T follicular helper cell (primary cell): ENCODE measurements at places on chromosomes 13 and 19.
A peak's percentile ranks its signal among the peaks of the same experiment; 100 is the strongest.

DNA sequence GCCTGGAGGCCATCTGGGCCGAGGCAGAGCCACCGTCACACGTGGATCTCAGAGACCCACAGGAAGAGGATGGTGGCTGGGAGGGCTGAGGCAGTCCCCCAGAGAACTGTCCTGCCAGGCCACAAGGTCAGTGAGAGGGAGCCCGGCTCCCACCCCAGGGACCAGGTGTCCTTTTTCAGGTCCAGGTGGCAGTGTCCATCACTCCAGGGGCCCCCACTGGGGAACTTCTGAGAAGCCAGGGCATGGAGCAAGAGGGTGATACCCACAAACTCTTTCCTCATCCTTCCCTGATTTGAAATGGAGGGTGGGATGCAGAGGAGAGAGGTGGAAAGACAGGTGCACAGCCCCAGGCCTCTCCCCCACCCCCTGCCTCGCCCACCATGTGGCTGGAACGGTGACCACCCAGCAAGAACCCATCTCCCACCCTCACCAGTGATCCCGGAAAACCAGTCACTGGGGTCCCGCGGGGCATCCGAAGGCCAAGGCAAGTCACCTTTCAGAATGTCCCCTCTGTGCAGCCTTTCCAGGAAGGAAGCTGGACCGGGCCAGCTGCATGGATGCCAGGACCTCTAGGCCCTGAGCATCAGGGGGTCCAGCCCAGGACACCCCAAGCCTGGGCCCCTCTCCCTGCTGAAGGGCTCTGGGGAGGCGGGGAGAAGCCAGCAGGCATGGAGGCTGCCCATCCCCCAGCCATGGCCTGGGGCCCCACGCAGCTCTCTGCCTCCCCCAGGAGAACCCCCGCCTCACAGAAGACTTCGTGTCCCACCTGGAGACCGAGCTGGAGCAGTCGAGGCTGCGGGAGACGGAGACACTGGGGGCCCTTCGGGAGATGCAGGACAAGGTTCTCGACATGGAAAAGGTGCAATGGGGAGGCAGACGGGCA, 14.1 kb downstream of the PRR36 start:
- no peak for DNase-seq

DNA sequence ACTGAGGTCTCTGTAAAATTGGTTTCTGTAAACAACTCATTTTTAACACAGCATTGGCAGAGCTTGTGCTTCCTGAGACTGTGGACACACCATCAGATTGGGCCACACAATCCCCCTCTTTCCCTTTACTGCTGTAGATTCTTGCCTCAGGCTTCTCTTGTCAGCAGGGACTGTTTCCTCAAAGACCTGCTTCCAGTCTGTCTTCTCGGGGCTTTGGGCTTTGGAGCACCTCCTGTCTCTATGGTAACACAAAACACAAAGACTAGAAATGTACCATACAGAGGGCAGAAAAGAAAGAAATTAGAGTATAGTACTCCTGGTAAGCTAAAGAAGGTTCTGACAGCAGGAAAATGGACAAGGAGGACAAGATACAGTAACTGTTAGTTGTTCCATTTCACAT, 484.5 kb downstream of the DIAPH3 start:
- DNase-seq = no peak

GRCh38 chr13:108915634-108916512, 286.5 kb downstream of the MYO16 start:
- peak; percentile 49 for DNase-seq

GRCh38 chr13:101624210-101624922, 171.9 kb downstream of the ITGBL1 start:
- no peak for DNase-seq

GRCh38 chr13:97562962-97563361, 129.0 kb downstream of the RAP2A start:
- no peak for DNase-seq

- no peak for DNase-seq
These were observed 6.4 kb downstream of the ZNF350 start for GRCh38 chr19:51980116-51980736.

DNA sequence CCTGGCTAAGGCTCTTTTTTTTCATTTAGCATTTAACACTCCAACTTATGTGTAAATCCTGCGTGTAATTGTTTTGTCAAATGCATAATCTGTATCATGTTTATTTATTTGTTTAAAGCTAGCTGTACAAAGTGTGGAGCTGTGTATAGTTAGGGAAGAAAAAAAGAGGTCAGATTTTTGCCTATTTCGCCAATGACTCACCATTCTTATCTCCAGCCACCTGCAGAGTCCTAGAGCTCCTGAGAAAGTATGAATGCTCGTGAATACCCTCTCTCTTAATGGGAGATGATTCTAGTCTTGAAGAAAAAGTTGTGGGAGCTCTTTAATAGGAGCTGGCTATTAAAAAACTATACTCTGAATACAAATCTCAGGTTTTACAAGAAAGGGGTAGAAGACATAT, 778.8 kb upstream of the SLITRK5 start:
- no peak for DNase-seq

DNA sequence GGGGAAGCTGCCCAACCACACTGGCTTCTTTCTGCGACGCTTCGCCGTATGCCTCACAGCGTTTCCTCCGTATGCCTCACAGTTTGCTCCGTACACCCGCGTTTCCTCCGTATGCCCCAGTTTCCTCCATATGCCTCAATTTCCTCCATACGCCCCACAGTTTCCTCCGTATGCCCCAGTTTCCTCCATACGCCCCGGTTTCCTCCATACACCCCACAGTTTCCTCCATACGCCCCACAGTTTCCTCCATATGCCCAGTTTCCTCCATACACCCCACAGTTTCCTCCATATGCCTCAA, 22.6 kb downstream of the GAS6 start:
- no peak for DNase-seq

GRCh38 chr13:63851526-63851925, 2435.9 kb upstream of the PCDH20 start:
- DNase-seq = no peak

DNA sequence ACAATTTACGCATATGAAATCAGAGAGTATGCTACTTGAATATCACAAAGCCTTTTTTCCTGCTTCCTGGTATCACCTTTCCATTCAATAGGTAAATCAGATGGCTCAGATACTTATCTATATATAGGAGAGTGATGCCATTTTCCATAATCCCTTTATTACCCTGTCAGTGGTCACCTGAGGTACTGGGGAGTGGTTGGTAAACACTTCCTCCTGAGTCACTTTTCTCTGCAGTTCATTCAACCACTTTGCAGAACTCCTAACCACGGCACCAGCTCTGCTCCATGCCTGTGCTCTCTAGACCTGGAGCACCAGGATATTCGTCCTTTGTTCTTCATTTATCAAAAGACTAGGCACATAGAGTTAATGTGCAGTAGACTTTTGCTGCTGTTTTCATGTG, 748.5 kb upstream of the KLHL1 start:
- DNase-seq = no peak

DNA sequence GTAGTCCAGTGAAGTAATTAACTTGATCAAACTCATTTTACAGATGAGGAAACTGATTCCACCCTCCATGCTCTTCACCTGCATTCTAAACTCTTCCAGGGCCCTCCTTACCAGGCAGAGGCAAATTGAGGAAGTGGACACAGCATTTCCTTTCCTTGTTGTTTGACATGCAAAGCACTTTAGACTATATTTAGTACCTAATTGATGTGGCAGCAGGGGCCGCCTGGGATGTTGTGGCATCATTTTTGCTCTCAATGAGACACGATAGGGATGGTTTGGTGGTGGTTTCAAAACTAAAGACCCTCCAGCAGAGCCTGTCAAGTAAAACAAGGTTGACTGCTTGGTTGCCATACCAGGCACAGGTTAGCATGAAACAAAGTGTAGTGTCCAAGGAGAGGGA, 7.9 kb downstream of the SIPA1L3 start:
- DNase-seq = no peak

DNA sequence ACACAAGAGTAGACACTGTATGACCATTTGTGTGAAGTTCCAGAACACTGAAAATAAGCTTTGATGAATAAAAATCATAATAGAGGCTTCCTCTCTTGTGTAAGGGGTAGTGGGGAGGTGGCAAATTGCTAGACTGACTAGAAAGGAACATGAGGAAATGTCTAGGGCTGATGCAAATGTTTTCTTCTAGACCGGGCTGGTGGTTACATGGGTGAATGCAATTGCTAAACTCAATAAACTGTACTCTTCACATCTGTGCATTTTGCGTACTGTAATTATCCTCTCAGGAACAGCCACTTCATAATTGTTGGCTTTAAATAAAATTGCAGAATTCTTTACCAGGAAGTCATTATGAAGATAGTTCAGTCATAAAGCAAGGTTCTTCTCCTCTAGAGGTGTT, 5.2 kb upstream of the KBTBD7 start:
- DNase-seq = no peak

GRCh38 chr19:2044709-2045500, 6.1 kb downstream of the MKNK2 start:
- no peak for DNase-seq

DNA sequence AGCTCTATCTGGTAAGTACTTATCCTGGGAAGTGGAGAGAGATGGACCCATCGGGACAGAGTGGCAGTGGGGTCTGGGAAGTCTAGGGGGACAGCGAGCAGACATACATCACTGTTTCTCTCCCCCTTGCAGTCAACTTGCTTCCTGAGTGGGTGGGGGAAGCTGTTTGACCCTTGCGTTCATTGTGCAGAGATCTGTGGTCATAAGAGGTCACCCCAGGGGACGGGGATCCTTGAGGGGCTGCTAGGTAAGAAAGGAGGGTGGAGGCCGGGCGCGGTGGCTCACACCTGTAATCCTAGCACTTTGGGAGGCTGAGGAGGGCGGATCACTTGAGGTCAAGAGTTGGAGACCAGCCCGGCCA, 474 bp downstream of the ARHGEF18 start:
- DNase-seq = no peak

DNA sequence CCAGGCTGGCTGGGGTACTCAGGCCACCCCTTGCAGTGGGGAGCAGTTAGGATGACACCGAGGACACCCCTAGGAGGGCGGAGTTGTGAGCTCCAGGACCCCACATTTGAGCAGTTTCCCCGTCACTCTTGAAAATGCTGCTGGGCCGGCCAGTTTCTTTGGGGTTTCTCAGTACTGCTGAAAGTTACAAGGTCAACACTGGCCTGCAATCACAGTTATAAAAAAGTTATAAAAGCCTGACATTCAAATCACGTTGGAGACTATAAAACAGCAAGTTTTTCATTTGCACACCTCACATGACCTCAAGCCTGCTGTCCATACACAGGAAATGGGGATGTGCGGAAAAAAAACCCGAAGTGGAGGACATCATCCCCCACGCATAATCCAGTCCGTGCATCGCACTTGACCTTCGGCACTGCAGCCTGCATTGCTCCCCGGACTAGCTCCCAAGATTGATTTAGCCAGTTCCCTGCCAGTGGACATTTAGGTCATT, 27.0 kb downstream of the DNM2 start:
- no peak for DNase-seq

GRCh38 chr13:111597191-111597611, 276.8 kb downstream of the TEX29 start:
- DNase-seq = no peak

- no peak for DNase-seq
These were observed 562.1 kb upstream of the ATXN8OS start for GRCh38 chr13:69545551-69545950.

- DNase-seq = no peak
These were observed 135.3 kb upstream of the MIR17HG start for GRCh38 chr13:91212231-91212630.

DNA sequence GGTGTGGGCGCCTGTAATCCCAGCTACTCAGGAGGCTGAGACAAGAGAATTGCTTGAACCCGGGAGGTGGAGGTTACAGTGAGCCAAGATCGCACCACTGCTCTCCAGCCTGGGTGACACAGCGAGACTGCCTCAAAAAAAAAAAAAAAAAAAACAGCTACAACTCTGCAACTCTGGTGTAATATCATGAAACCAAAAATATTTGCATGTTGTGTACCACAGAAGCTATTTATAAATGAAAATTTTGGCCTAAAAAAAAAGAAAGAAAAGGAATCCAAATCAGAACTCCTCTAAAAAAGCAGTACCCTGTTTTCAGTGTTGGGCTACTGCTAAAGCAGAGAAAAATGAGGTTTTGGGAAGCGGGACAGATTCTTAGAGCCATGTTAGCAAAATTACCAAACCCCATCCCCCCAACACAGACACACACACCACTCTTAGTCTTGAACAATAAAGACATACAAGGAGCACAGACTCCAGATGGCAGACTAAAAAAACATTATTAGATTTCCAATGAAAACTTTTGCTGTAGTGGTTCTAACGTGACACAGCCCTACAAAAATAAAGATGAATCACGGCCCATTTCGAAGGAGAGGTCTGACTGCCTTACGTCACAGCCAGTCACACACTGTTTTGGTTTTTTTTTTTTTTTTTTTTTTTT, 51.5 kb downstream of the INSR start:
- DNase-seq = no peak

DNA sequence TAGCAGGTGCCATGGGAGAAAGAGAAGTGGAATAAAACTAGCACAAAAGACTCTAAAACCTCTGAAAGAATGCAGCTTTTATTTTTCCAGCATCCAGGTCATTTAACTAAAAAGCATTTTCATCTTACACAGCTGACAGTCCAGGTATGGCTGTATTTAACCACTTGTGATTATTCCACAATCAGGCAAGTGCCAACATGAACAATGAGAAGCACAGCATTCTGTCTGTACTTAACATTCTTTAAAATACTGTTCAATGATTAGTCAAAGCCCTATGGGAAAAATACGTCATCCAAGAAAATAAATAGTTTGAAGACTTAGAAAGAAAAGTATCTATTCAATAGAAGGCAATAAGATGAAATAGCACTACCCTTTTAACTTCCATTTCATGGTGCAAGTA, 246.9 kb downstream of the LIG4 start:
- no peak for DNase-seq

- no peak for DNase-seq
These were observed 40.8 kb downstream of the BRD4 start for GRCh38 chr19:15291548-15292021.

DNA sequence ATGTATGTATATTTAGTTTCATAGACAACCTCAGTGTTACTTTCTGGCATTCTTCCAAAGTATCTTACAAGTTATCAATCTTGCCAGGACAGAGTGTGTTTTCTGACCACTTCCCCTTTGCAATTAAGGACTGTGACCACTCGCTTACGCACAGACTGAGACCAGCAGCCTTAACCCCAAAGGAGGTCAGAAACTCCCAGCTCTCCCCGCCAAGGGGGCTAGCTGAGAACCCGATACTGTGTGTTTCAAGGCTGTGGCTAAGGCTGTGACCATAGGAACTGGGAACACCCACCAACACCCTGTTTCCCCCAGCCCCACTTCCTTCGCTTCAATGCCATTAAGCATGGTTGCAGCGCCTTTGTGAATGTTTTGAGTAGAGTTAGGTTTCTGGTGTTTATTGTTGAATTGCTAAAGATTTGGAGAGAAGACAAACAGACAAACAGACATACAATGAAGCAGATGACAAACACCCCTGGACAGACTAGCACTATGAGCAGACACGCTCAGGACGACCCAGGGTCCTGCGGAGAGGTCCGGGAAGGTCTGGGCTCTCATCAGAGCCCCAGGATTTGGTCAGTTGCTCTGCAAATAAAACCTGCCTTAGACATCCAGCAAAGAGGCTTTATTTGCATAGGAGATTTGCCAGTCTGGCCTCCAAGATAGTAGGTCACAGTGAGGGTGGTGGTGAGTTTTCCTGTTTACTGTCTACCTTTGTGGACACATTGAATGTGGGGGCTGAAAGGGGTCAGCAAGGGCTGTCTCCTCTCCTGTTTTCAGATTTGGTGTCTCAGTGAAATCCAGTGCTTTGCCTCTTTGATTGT, 25.0 kb upstream of the TNFSF11 start:
- DNase-seq = no peak
